RPMI8226 (cell line): ENCODE measurements at places on chromosomes 12 and 14.

GRCh38 chr12:114140576-114140975 lies 174.5 kb upstream of the RBM19 start:
- DNase-seq, result no peak

DNA sequence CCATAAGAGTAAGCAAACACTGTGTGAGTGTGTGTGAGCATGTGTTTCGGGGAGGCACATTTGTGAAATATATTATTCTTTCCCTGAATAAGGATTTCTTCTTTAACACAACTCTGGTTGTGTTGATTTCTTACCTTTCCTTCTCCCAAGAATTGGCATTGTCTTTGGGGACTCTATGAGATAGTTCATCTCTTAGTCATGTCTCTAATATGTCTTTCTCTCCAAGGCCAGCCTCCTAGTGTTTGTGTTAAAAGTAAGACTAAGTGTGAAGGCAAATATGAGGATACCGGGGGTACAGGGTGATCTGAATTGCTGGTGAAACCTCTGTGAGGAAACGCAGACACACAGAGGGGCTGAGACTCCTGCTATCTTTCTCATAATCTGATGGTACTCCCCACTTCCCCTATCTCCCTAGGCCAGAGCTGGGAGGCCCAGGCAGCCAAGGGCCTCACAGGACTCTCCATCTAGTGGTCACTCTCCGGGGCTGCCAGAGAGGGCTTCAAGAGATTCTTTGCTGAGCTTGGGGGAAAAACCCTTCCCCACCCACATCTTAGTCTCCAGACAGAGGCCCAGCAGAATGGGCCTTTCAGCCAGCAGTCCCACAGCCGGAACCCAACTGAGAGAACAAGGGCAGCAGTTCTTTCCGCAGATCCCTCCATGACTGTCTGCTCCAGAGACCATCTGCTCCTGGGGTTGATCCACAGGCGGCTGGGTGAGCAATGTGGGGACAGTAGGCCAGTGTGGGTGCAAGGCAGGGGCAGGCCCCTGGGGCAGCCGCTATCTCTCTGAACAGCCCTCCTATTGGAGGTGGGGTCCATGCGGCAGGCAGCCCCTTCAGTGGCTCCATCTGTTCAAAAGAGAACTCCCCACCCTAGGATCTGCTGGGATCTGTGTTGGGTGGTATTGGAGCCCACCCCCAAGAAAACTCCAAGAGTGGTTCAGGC lies 5.8 kb upstream of the HOXC12 start:
- no peak for DNase-seq

GRCh38 chr12:22733756-22734155 lies 108.8 kb downstream of the ETNK1 start:
- peak; percentile 11 for DNase-seq

DNA sequence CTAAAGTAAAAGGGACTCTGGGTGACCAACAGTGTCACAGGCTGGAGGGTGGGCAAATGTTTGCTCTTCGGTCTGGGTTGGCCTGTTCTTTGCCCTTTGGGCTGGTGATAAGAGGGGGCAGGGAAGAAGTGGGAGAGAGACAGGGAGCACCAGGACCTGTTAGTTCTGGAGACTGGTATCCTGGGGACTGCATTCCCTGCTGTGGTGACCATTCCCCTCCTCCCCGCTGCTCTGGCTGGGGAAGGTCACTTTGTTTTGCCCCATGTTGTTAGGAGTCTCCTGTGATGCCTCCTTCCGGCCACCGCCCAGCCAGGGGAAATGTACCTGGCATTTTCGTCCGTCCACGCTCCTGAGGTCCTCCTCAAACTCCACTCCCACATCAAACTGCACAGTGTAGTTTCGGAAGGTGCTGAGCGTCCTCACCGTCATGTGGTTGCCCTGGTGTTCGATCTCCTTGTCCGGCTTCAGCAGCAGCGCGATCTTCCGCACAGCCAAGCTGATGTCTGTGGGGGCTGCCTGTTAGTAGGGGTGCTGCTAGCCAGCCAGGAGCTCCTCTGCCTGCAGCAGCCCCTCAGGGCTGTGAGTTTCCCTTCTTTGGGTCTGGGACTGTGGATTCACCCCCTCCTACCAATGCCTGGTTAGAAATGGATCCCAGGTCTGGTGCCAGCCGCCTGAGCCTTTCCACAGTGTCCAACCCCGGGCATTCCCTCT lies 618 bp downstream of the RBP5 start:
- no peak for DNase-seq

- peak; percentile 4 for DNase-seq
Observed at GRCh38 chr14:54278087-54278486, 118.7 kb upstream of the CDKN3 start.

DNA sequence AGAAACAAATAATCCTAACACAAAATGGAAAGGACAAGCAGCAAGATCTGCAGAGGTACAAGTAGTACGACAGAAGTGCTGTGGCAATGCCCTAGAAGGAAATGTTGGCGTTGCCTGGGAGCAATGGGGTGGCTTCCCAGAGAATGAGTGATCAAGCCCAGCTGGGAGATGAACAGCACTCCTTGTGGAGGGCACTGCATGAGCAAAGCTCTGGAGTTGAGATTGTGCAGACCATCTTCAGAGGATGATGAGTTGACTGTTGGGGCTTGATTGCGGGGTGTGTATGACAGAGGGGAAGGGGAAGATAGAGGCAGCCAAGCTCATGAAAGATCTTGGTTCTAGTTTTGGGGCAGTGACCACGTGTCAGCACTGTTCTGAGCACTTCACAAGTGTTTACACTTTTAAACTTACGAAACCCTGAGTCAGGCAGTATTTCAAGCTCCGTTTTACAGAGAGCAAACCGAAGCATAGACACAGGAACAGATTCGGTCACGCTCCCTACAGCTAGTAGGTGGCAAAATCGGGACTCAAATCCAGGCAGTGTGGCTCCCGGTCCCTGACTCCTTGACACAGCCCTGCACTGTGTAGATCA lies 127.2 kb upstream of the LHX5 start:
- DNase-seq, result peak; percentile 26

DNA sequence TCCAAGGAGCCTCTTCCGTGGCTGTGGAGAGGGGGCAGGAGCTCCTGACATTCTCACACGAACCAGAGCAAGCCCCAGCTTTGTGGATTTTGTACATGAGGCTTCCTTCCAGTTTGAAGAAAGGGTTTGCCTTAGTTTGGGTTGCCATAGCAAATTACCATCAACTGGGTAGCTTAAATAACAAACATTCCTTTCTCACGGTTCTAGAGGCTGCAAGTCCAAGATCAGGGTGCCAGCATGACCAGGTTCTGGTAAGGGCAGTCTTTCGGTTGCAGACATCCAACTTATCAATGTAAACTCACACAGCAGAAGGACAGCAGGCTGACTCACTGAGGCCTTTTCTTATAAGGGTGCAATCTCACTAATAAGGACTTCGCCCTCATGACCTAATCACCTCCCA lies 25.9 kb upstream of the STAB2 start:
- DNase-seq, result no peak

DNA sequence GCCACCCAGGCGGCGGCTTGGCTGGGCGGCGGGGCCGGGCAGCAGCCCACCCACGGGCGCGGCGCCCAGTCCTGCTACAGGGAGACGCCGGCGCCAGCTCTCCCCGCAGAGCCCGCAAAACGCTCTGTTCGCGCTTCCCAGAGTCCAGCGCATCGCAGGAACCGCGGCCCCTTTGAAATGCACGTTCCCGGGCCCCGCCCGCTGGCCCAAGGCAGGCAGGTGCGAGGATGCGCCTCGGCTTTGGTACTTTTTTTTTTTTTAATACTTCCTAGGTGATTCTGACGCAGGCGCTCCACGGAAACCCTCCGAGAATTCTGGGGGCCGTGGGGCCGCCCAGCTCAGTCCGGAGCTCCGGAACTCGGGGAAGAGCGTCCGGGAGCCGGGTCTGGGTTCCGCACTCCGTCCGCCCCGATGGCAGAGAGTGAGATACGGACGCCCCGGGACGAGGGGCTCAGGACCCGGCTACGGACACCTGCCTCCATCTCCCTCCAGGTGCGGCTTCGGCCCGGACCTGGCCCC lies 483 bp downstream of the POC1B start:
- DNase-seq, result peak; percentile 81

DNA sequence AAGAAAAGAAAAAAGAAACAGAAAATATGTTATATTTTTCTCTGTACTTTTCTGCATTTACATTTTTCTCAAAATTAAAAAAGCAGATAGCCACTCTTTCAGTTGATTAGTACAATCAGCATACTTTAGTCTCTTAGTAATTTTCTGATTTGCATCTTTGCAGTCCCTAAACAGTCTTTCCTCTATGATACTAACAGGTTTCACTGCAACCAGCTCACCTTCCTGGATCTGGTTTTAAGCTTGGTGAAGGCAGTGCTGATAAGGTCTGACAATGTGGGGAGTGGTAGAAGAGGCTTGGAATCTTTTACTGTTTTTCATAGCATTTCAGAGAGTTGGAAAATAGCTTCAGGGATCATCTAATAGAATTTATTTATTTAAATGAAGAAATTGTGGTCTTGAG lies 457.6 kb downstream of the ZFP36L1 start:
- no peak for DNase-seq

GRCh38 chr14:102856179-102856578 lies 66.3 kb upstream of the AMN start:
- DNase-seq, result no peak

DNA sequence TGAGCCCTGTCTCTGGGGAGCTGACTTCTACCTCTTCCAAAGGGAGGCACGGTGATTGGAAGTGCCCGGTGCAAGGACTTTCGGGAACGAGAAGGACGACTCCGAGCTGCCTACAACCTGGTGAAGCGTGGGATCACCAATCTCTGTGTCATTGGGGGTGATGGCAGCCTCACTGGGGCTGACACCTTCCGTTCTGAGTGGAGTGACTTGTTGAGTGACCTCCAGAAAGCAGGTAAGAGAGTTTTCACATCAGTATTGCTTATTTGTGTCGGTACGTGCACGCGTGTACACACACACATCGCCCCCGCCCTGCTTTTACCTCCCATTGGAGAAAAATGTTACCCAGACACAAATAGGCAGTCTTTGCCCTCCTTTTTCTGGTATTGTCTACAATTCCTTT lies 13.7 kb downstream of the PFKM start:
- DNase-seq, result no peak

GRCh38 chr14:23326491-23327332 lies 5.5 kb downstream of the PABPN1 start:
- DNase-seq, result no peak

GRCh38 chr12:78878459-78878858 lies 13.9 kb downstream of the SYT1 start:
- no peak for DNase-seq

GRCh38 chr14:21057803-21058675 lies at the start of gene RNASE8:
TSS of gene RNASE8 (plus strand) at chr14:21057822. CDS start at chr14:21057893, 71 bp downstream.
- DNase-seq, result no peak

DNA sequence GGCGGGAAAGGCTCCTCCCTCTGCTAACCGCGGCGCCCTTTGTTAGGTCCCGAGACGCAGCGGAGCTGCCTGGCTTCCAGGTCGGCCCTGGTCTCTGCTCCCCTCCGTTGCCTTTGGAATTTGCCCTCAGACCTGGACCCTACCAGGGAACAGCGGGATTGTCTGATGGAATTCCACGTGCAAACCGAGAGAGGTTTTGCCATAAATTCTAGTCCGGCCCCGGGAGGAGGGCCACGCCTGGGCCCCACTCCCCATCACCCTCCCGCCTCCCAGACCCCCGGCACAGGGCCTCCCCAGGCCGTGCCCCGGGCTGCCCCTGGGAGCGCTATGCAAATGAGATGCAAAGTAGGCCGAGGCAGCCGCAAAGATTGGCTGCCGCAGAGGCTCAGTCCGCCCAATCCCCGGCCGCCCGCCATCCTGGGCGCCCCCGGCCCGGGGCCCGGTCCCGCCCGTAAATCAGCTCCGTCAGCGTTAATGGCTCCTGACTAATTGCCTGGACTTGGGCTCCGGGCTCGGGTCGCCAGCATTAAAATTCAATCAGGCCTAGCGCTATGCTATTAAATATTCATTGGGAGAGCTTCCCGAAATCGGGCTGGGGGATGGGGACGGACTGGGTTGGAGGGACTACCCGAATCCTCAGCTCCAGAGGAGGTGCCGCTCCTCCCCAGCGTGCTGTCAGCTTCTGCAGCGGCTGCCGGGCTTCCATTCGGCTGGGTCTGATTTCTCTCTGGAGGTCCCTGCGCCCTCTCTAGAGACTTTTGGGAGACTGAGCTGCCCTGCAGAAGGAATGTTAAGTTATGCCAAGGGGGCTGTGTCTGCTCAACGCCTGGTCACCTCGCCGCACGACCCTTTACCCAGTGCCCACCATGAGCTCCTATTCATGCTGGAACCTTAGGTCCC lies 15.7 kb upstream of the FIGNL2 start:
- no peak for DNase-seq

DNA sequence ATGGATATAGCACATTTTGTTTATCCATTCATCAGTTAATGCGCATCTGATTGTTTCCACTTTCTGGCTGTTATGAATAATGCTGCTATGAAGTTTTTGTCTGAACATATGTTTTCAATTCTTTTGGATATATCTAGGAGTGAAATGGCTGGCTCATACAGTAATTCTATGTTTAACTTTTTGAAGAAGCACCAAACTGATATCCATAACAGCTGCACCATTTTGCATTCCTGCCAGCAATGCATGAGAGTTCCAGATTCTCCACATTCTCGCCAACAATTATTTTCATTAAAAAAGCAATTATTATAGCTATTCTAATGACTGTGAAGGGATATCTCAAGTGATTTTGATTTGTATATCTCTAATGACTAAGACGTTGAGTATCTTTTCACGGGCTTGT lies 89.9 kb upstream of the PPP4R3A start:
- DNase-seq, result no peak

- no peak for DNase-seq
Observed at GRCh38 chr12:106333010-106333409, 24.5 kb upstream of the POLR3B start.

DNA sequence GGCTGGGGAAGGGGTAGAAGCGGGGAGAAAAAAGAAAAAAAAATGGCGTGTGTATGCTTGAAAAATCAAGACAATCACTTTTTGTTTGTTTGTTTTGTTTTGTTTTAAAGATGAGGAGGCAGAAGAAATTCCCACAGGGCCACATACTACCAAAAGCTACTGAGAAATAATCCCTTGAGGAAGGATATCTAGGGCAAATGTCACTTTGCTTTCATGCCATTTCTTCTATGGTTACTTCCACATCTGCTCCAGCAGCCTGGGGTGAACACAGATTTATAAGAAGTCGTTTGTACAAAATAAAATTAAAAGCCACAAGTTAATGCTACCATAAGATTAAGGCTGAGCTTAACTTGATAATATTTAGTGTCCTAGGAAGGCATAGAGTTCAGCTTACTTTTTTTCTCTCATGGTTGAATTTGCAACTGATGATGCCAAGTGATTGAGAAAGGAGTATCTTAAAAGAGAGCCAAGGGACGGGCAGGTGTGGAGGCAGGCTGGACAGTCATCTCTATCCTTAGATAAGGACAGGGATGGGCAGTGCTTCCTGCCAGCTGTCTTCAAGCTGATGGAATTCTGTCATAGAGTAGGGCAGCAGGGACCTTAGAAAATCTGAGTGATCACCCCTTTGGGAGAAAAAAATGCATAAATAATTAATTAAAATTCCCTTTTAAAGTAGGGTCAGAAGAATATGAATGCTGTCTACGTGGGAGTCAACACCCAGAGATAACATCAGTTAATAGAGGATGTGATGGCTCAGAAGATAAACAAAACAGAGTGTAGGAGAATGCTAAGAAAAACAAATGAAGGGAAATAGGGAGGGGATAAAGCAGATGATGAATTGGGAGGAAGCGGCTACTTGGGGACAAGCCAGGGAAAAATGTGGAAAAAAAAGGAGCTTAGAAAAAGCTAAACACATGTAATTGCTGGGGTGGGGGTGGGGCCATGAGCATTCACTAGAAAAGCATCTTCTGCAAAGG lies 57.1 kb downstream of the DYRK2 start:
- no peak for DNase-seq

- DNase-seq, result no peak
Observed at GRCh38 chr12:125678589-125678993, 613.4 kb downstream of the AACS start.

- no peak for DNase-seq
Observed at GRCh38 chr12:10339053-10339840, 31.6 kb downstream of the KLRD1 start.

- DNase-seq, result no peak
Observed at GRCh38 chr12:5222011-5222461, 178.4 kb downstream of the KCNA5 start.
